Renal pelvis (tissue), 12 donors: ENCODE measurements at places on chromosomes 13 and 19. TPM values are rescaled to one million over a fixed set of nuclear protein-coding genes. Genes with fewer than 3 reads are reported as not detected.
A peak's percentile ranks its signal among the peaks of the same experiment; 100 is the strongest.

DNA sequence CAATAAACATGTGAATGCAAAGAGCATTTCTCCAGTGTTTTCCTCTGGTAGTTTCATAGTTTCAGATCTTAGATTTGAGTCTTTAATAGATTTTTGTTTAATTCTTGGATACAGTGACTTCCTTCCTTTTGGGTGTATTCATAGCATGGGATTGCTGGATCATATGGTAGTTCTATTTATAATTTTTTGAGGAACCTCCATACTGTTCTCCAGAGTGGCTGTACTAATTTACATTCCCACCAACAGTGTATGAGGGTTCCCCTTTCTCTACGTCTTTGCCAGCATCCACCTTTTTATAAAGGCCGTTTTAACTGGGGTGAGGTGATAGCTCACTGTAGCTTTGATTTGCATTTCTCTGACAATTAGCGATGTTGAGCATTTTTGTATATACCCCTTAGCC lies 9.3 kb upstream of the CALM3 start:
- DNase-seq, result no peak

DNA sequence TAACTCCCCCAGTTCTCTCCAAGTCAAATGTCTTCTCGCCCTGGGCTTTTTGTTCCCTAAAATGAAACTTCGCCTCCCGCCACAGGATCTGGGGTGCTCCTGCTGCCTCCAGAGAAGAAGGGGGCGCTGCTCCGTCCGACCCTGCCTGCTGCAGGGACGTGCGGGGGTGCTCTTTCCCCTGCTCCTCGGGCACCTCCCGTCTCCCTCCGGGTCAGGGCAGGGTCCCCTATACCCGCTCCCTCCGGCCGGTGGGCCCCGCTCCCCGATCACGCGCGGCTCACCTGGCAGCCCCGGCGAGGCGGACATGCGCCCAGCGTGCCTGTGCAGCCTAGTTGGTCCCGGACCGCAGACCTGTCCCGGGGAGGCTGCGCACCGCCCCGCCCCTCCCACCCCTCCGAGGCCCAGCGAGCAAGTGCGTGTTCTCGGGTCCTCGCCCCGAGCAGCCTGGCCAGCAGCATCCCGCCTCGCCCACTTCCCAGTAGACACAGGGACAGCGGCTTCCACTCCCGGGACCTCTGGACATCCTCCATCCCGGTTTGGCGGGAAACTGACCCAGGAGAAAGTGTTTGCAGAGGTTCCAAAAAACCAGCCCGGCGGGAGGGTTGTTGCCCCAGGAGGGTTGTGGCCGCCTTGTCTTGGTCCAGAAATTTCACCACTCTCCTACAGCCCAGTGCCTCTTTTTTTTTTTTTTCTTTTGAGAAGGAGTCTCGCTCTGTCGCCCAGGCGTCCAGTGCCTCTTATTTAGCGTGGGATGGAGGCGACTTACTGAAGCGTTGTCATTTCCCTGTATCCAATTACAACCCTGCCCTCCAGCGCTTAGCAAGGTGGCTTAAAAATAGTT lies at the start of gene OXGR1:
Gene OXGR1, minus strand, starts transcription at position 460 of the 841 bp plus-strand sequence. CDS start 6,717 bp downstream, outside the sequence.
- peak; percentile 76 for DNase-seq

CLDND2 gene
- 2.6 TPM for polyA plus RNA-seq

GRCh38 chr13:60654415-60654814 lies 257.4 kb downstream of the TDRD3 start:
- peak; percentile 33 for DNase-seq

- no peak for DNase-seq
Observed at GRCh38 chr13:95902741-95903140, 150.5 kb downstream of the UGGT2 start.

- DNase-seq, result peak; percentile 60
Observed at GRCh38 chr13:111210544-111211469, 95.7 kb downstream of the ARHGEF7 start.

GRCh38 chr13:59823486-59823885 lies 340.2 kb downstream of the DIAPH3 start:
- DNase-seq, result no peak

DNA sequence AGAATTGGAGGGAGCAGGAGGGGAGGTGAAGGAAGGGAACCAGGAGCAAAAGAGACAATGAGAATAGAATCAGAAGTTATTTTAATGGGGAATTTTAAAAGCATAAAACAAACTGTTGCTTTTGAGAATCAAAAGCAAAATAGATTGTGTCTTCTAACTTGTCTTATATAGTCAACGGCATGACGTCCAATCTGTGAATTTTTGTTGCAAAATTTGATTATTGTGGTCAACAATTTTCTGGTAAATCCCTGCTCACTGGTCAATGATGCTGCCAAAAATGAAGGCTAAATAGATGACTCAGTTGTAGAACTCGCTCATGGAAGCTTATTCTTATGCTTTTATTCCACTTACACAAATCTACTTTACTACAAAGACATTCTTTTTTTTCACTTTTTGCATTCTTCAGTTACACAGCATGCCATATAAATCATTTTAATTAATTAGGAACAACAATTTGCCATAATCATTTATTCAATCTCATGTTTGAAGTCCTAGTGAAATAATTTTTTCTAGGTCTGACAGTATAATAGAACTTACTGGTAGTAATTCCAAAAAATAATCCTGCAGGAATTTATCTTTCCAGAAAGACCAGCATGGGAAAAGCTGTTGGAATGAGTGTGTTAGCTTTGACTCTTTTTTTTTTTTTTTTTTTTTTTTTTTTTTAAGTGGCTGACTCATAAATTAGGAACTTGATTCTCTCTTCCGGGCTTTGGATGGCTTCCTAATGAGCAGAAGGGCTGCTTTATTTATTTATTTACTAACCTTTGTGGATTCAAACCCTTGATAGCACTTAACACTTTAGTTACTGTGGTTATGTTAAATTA lies 256.9 kb downstream of the SPRY2 start:
- peak; percentile 61 for DNase-seq

ZNF540 gene
- polyA plus RNA-seq, result 3.7 TPM

DNA sequence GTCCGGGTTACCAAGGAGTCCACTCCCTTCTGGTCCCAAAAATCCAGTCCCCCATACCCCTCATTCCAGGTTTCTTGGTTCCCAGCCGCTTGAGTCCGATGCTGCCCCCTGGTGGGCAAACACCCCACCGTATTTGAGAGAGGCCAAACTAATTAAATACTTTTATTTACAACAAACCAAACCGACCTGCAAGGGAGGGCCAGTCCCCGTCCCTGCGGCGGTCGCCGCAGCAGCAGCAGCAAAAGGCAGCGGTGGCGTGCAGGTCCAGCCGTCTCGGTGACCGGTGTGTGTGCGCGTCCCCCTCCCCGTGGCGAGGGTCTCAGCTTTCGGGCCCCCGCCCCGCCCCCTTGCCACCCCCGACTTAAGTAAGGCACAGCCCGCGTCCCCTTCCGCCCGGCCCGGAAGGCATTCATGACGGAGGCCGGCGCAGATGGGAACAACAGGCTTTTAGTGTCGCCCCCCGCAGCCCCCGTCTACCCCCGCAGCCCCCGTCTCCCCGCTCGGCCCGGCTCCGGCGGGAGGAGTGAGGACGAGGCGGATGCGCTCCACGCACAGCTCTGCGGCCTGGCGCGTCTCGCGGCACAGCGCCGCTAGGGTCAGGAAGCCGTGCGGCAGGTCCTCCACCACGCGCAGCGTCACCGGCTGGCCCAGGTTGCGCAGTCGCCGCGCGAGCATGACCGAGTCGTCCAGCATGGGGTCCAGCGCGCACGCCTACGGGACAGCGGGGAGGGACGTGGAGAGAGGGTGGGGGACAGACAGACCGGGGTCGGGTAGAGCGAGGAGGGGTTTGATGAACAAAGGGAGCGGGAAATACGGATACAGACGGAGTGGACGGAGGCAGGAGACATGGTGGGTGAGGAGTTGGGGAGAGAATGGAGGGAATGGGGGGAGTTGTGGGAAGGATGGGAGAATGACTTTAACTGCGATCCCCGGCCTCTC lies 11.5 kb upstream of the CNFN start:
- peak; percentile 87 for DNase-seq

DNA sequence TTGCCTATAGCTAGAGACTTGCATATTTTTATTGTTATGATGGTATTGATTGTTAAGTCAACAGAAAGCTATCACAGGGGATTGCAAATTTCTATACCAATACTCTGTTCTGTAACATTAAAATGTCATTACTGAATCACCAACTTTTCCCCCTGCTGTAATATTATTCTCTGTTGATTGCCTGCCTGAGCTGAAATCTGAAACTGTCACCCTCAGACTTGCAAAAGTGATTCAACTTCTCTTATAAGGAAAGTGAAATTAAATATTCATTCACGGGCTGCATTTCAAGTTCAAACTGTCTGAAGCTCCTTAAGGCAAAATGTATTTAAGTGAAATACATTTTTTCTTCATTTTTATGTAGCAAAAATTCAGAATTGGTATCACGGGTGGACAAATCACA lies 723.2 kb downstream of the PCDH9 start:
- DNase-seq, result no peak

DNA sequence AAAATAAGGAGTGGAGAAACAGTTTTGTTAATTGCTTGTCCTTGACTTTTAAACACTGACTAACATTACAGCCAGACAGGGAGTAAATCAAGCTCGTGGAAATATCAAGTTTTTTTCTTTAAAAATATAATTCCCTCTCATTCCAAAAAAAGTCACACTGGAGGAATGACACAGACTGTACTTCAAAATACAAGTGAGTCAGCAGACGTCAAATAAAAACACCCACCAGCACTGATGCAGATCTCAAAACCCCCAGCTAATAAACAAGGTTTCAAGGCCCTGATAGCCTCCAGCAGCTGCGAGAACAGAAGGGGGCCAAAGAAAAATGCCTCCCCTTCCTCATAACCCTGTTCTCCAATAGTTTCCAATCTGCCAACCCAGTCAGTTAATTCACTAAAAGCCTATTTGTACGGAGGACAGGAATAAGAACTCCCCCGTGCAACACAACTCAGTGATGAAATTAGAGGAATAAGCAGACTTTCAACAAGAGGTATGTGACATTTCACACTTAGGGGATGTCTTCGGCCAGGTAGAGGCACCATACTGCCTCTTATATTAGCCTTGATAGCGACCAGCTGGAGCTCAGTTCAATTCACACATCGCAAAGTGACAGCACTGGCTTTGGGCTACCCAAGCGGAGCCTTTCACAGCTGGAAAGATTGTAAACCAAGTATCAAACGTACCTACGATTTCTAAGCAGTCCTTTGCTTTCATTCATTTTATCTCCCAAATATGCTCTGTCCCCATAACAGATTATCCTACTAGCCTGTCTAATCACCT lies 561.0 kb upstream of the KLF12 start:
- no peak for DNase-seq

DNA sequence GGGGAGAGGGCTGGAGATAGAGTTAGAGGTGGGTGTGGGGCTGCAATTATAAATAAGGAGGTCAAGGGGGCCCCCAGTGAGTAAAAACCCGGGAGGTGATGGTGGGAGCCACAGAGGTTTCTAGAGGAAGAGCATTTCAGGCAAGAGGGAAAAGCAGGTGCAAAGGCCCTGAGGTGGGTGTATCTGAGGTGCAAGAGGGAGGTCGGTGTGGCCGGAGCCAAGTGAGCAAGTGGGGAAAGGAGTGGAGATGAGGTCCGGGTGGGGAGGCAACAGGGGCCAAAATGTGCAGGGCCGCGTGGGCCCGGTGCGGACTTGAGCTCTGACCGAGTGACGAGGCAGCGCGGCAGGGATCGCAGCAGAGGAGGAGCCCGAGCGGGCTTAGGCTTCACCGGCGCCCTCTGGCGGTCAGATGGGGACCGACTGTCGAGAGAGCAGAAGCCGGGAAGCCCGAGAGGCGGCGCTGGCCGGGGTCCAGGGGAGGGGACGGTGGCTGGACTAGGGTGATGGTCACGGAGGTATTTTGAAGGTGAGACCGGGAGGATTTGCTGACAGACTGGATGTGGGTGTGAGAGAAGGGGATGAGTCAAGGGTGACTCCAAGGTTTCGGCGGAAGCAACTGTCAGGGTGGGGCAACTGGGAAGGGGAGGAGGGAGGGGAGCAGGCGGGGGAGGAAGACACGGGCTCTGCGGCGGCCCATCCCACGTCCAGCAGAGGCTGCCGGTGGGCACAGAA lies 17.7 kb upstream of the SPACA4 start:
- peak; percentile 82 for DNase-seq

DNA sequence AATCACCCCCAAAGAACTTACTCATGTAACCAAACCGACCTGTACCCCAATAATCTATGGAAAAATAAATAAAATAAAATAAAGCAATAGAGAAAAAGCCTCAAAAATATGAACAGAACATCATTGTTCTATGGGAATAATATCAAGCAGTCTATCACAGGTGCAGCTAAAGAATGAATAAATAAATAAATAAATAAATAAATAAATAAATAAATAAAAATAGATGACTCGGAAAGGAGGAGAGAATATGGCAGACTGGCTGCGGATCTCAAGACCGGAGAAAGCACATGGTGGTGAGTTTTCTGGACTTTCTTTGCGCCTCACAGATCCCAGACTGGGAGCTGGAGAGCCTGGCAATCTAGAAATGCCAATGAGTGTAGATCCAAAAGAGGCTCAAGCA lies 22.4 kb upstream of the CEACAM20 start:
- DNase-seq, result no peak

- DNase-seq, result peak; percentile 100
Observed at GRCh38 chr19:507286-508203, at the start of gene TPGS1. TPGS1 (plus strand) TSS chr19:507497; CDS start chr19:507507, 10 bp downstream.

DNA sequence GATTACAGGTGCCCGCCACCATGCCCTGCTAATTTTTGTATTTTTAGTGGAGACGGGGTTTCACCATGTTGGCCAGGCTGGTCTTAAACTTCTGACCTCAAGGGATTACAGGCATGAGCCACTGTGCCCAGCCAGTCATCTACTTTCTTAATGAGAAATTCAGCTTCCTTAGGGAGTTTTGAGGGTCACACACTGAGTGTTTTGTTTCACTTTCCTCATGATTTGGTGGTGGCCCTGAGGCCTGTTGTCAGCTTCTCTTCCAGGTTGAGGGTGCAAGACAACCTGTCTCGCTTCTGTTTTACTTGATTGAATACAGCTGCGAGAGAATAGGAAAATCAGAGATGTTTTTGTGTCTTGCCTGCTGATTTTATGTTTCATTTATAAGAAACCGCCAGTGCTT lies 9.9 kb downstream of the FRY start:
- DNase-seq, result no peak

- peak; percentile 60 for DNase-seq
Observed at GRCh38 chr13:95494082-95494681, 58.3 kb upstream of the CLDN10 start.

GRCh38 chr13:97629601-97630272 lies 195.8 kb downstream of the RAP2A start:
- peak; percentile 12 for DNase-seq

- no peak for DNase-seq
Observed at GRCh38 chr19:10422846-10423245, 2.5 kb downstream of the PDE4A start.
